NCI-H774 (cell line): ENCODE measurements at places on chromosomes 11 and 22.
A peak's percentile ranks its signal among the peaks of the same experiment; 100 is the strongest.

GRCh38 chr11:103978616-103979595 lies 57.5 kb upstream of the DDI1 start:
- DNase-seq = no peak

GRCh38 chr11:128904656-128905344 lies 13.6 kb downstream of the KCNJ5 start:
- peak; percentile 63 for DNase-seq

DNA sequence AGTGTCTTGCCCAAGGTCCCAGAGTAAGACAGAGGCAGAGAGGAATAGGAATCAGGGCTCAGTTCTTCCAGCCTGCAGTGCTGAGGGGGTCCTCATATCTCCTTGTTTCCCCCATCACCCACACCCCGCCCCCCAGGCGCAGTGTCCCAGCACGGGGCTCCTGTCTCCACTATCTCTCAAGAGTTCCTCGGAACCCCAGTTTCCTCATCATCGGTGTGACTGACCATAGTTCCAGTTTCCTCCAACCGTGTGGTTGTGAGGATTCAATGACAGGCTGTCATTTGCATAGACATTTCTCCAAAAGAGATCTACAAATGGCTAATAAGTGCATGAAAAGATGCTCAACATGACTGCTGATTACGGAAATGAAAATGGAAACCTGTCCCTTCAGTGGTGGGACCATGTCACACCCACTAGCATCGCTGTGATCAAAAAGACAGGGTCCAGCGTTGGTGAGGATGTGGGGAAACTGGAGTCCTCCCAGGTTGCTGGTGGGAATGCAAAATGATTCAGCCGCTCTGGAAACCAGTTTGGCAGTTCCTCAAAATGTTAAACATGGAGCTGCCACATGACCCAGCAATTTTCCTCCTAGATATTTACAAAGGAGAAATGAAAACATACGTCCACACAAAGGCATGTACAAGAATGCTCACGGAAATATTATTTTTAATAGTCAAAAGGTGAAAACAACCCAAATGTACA lies 31.8 kb upstream of the PDGFB start:
- no peak for DNase-seq

GRCh38 chr11:122749005-122749687 lies 89.2 kb upstream of the CRTAM start:
- no peak for DNase-seq

- DNase-seq = no peak
These were observed 10.8 kb downstream of the LARGE2 start for GRCh38 chr11:45933131-45933831.

DNA sequence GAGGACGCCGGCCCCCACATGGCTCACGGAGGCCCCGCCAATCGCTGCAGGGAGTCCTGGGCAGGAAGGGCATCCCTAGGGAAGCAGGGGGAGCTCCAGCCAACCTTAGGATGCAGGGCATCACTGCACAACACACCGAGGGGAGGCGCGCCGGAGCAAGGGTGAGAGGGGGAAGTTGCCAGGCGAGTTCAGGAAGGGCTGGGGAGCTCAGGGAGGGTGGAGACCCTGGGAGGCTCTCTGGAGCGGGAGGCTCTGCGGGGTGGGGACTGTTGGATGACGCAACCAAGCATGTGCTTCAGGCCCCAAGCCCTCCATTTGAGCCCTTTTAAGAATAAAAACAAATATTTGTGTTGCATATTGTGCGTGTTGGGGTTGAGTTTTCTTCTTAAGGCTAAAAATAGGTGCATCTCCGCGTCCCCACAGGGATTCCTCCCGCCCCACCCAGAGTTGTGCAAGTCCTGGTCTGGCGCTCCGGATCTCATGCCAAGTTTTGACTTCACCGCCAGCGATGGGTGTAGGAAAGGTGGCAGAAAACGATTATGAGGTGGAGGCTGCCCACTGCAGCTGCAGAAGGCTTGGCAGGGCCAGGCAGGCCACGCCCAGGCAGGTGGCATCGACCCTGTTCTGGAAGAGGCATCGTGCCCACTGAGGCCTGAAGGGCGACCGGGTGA lies 65.2 kb downstream of the WNT7B start:
- DNase-seq = peak; percentile 33

DNA sequence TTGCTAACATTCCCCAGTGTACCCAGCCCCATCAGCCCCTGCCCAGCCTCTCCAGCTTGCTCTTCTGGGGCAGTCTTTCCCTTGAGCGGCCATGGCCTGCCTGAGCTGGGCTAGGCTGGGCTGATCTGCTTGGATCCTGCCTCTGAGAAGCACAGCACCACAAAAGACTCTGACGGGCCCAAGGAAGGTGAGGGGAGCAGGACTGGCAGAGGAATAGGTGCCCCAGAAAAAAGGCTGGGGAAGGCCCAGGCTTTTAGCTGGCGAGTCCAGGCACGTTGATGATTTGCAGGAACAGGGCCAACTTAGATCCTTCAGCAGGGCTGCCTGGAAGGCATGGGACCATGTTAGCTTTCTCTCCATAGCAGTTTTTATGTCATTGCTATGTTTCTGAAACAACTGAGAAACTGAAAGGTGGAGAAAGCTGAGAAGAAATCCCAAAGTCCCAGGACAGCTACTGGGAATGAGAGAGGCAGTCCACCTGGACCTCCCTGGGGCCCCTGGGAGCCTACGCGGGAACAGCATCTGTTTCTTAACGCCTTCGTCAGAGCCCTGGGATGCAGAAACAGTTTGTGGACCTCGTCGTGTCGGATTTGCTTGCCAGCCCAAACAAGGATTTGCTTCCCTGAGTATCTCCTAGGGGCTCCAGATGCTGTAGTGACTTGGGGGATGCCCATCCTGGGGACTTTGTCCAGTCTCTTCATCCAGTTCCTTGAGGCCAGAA lies 24.4 kb upstream of the FXYD6 start:
- DNase-seq = no peak

DNA sequence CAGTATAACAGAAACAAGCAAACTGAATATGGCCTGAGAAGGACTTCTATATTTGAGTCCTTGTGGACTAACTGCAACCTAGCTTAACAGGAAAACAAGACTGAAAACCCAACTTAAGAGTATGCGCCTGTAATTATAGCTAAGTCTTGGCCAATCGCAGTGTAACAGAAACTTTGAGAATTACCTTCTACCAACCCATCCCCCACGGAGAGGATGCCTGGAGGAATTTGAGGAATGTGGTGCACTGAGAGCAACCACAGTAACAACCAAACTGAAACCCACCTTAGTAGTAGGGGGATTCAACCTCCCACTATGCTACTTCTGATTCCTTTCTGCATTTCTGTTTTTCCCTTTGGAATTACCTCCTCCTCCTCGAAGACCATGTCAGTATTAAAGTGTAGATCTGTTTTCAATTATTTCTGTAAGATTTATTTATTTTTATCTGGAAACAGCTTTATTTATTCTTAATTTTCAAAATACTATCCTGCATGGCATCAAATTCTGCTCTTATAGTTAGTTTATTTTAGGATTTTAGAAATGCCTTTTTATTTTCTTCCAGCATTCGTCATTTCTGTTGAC lies 393.6 kb downstream of the KCNA4 start:
- no peak for DNase-seq

DNA sequence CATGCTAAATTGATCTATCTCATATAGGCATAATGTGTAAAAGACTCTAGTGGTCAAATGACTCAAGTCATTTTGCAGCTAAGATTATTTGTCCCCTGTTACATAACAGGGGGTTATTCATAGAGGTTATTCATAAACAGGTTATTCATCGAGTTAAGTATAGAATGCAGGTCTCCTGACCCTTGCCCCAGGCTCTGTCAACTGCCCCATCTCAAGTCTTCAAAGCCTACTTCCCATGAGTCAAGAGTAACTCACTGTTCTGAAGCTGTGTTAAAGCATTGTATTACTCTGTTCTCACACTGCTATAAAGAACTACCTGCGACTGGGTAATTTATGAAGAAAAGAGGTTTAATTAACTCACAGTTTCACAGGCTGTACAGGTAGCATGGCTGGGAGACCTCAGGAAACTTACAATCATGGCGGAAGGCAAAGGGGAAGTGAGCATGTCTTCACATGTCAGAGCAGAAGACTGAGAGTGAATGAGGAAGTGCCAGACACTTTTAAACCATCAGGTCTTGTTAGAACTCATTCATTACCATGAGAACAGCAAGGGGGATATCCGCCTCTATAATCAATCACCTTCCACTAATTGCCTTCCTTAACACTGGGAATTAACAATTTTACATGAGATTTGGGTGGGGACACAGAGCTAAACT lies 226.2 kb upstream of the BLID start:
- DNase-seq = no peak

- no peak for DNase-seq
These were observed 15.9 kb downstream of the KCNQ1 start for GRCh38 chr11:2460540-2461252.

DNA sequence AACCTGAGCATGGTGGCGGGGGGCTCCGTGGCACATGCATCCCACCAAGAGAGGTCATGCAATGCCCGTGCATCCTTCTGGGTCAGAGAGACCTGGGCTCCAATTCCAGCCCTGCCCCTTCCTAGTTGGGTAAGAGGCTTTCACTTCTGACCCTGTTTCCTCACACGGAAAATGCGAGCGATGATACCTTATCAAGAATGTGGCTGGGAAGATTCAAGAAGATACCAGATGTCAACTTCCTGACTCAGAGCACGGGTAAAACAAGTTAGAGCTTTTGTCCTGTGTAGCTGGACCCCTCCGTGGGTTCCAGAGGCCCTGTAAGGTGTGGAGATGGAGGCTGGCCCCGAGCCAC lies 8.7 kb upstream of the DGKZ start:
- no peak for DNase-seq

- no peak for DNase-seq
These were observed 785 bp downstream of the OTUB1 start for GRCh38 chr11:63986932-63987513.
